Caudate nucleus (tissue), 63 donors: ENCODE measurements at places on chromosomes 1 and 21.

DNA sequence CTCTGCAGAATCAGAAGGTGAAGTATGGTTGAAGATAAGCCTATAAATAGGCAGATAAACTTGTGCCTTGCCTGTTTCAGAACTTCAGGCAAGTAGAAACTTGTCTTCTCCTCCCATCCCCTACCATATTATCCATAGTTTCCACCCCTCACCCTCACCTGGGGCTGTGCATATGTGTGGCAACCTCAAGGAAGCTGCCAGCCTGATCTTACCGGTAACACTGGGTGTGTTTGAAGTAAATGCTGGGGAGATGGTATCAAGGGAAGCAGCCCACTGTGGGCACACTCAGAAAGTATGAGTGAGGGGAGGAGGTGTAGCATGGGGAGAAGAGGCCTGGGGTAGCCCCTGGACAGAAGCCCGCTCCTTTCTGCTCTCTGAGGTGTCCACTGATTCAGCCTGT lies 14.5 kb downstream of the VANGL2 start:
- DNase-seq: no peak

- DNase-seq: no peak
Measured at GRCh38 chr1:51534447-51534846, 15.4 kb upstream of the EPS15 start.

DNA sequence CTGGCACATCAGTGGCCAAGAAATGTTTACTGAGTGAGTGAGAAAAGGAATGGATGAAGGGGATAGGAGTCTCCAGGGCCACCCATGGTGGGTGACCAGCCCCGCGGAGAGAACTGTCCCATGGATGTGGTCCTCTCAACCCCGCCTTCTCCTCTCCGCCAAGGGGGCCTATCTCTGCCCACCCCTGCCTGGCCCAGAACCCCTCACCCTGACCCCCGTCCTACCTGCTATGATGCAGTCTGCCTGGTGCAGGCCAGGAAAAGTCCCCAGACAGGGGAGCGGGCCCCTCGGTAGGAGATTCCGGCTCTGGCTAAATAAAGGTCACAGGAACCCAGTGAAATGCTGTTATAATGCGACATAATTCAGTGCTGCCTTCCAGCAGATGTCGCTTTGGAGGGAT lies 107.6 kb downstream of the PTPRU start:
- no peak for DNase-seq

- no peak for DNase-seq
Measured at GRCh38 chr1:41936107-41936506, 17.4 kb upstream of the HIVEP3 start.

- DNase-seq: no peak
Measured at GRCh38 chr1:60936163-60936562, 146.2 kb upstream of the NFIA start.

DNA sequence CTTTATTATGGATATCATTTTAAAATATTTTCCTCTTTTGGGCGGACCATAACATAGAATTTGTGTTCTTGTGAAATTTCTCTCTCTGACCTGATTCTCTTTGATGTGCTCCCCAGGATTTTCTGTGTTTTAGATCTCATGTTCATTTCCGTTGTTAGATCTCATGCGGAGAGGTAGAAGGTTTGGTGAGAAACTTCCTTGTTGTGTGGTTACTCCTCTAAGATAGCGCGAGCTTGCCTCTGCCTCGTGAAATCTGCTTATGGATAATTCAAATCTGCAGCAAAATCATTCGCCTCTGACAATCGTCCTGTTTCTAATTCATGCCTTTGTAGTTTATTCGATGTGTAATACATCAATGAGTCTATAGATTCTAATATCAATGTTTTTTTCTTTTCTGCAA lies 580.4 kb downstream of the USP25 start:
- no peak for DNase-seq

GRCh38 chr1:190963321-190963720 lies 485.7 kb upstream of the BRINP3 start:
- DNase-seq: no peak

GRCh38 chr1:89547563-89548116 lies 23.0 kb downstream of the LRRC8B start:
- DNase-seq: no peak

DNA sequence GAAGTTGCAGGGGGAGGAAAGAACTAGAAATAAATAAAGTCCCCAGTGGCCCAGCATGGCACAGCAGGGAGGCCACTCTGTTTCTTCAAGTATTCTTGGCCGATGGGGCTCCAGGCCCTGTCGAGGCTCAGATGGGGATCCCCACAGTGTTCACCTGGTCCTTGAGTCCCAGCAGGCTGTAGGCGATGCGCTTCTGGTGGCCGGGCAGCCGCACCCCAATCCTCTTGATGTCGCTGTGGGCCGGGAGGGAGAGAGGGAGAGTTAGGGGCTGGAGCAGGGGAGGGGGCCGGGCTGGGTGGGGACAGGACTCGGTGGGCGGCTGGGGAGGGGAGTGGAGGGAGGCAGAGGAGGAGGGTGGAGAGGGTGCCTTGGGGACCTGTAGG lies 30.8 kb downstream of the EPHA2 start:
- no peak for DNase-seq

DNA sequence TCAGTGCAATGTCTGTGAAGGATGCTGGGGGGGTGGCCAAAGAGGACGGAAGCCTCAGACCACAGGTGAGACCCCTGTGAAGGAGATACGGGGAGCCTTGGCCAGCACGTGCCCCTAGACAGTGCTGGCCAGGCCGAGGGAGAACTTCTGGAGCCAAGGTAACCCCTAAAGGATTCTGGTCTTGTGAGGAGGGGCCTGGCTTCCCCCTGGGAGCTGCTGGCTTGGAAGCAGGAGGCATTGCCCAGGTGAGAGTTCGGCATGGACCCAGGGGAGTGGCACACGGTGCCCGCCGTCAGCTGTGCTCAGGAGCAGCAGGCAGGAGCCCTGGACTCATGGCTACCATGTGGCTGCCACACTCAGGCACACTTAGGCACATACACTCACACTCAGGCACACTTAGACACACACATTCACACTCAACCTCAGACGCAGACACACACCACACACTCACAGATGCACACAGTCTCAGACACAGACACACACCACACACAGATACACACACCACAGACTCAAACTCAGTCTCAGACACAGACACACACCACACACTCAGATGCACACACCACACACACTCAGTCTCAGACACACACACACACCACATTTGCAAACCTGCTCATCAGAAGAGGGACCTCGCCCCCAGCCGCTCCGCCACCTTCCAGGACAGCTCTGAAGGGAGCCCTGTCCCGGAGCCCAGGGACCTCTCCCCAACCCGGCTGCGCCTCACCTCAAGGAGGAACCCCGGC lies 1.1 kb upstream of the COL6A2 start:
- no peak for DNase-seq

DNA sequence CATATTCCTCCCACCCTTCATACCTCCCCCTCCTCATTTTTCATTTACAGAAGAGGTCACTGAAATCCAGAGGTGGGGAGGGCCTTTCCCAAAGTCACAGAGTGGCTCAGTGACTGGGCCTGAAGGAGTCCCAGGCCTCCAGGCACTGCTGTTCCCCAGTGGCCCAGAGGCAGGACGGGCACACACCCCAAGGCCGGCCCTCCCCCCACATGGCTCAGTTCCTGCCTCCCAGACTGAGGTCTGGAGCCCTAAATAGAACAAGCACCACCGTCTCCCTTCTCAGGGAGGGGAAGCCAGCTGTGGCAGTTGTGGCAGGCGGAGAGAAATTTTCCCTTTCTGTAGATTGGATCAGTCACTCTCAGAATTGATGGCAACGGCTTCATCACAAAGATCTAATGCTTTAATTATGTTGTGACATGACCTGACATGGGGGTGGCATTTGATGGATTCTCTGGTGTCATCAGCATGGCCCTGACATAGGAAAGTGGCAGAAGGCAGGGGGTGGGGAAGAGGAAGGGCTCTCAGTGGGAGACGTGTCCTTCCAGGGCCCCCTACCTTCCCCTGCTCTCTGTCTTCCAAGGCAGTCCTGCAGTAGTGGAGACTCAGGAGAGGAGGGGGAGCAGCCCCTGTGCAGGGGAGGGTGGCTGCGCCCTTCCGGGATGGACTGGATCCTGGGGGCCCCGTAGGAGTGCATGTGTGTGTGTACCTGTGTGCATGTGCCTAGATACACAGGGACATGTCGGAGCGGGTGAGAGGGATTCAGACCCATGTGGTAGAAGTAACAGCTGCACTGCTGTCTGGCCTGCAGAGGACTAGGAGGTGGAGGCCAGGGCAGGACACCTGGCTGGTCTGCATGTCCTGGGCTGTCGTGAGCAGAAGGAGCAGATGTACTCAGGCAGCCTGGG lies 41.2 kb upstream of the FOXO6 start:
- DNase-seq: no peak

GRCh38 chr1:62977366-62977765 lies 193.4 kb downstream of the ATG4C start:
- DNase-seq: no peak

GRCh38 chr1:221029981-221030649 lies 150.9 kb downstream of the HLX start:
- DNase-seq: no peak

DNA sequence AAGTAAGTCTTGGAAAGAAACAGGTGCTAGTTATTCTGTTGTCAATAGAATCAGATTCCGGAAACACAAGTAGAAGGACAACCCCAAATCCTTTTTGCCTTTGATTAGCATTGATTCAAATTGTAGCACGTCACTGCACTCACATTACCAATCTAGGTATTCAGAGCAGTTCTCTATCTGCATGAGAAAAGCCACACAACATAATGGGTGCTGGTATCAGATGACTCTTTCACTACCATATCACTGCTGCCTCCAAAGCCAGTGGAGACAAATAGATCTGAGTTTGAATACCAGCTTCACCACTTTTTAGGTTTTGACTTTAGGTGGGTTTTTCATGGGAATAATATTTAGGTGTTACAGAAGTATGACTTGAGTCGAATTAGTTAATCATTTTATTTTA lies 38.9 kb downstream of the RTCA start:
- DNase-seq: no peak

GRCh38 chr1:117020526-117021156 lies 19.1 kb downstream of the CD101 start:
- no peak for DNase-seq

GRCh38 chr1:180311011-180311730 lies 81.1 kb downstream of the LHX4 start:
- no peak for DNase-seq

DNA sequence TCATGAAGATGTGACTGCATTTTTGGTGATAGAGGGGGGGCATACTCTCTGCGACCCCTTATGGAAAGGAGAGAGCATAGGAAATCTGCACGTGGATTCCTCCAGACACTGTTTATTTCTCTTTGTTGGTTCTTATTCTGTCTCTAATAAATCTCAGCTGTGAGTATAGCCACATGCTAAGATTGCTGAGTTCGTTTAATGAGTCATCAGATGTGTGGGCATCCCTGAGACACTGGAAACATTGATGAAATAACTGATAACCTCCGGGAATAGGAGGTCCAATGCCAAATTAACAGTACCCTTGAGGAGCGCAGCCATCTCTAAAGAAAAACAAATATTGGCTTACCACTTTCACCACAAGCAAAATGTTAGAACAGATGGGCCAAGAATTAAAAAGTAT lies 880.2 kb upstream of the NEGR1 start:
- no peak for DNase-seq

GRCh38 chr1:223831755-223832636 lies 13.8 kb downstream of the TP53BP2 start:
- no peak for DNase-seq

- no peak for DNase-seq
Measured at GRCh38 chr21:39189857-39190604, 6.8 kb upstream of the PSMG1 start.

- no peak for DNase-seq
Measured at GRCh38 chr1:167122568-167122967, 28.7 kb downstream of the STYXL2 start.

GRCh38 chr1:109427171-109427467 lies 871 bp upstream of the PSMA5 start:
- DNase-seq: no peak

DNA sequence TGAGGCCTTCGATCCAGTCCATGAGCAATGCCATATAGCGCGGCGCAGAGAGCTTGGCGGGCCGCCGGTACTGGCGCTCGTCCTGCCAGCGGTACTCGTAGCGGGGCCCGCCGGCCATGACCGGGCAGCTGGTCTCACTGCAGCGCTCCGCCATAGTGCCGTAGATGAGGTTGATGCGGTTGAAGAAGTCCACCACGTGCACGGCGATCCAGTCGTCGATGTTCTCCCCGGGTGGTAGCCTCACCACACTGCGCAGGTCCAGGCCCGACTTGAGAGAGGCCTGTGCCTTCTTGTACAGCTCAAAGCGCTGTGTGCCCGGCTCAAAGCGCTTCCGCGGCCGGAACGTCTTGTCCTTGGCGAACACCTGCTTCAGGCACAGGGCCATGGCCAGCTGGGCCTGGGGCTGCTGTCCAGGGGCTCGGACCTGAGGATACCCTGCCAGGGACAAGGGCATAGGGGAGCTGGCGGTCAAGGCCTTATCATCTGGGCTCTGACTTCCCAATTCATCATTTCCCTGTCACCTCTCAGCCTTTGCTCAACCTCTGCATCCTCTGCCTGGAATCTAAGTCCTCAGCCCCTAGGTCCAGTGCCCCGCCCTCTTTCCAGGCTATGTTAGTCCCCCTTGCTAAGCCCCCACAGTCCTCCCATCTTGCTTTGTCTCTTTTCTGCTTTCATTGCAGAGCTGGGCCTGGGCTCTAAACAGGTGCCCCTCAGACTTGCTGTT lies 3.5 kb downstream of the MOB3C start:
- no peak for DNase-seq

GRCh38 chr1:85407746-85408377 lies 57.1 kb downstream of the DDAH1 start:
- DNase-seq: no peak

DNA sequence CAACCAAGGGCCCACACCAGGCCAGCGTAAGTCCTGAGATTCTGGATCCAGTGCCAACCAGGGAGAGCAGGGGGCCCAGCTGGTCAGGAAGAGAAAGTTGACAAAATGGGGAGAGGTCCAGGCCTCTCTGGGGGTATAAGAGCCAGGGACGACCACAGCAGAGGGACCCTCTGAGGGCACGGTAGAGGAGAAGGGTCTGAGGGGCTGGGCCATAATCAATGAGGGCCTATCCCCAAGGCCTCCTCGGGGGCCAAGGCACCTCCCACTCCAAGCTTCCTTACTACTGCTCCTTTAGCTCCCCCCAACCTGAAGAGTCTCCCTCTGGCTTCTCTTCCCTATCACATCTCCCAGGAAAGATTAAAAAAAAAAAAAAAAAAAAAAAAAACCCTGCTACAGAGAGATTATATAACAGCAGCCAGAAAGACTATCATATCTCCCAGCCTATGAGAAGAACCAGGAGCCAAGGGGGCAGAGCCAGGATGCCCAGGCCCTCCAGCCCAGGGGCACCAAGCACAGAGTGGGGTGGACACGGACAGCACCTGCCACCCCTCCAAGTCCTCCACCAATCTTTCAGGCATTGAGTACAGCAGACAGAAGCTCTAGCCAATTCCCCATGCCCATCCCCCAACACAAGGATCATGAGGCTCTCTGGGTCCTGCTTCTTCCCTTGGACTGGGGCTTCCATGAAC lies 2.7 kb downstream of the MEF2D start:
- DNase-seq: no peak

GRCh38 chr1:33319949-33320618 lies 814 bp downstream of the A3GALT2 start:
- no peak for DNase-seq
